ENCODE measurements at places on chromosomes 1 and 21. TPM values are rescaled to one million over a fixed set of nuclear protein-coding genes. Genes with fewer than 3 reads are reported as not detected.

The PRAMEF10 gene
- total RNA-seq: not detected

The PCBP3 gene
- 3.4 TPM for total RNA-seq

The RGSL1 gene
- total RNA-seq: not detected

The FABP3 gene
- total RNA-seq: not detected

The TNFAIP8L2 gene
- total RNA-seq: 0.70 TPM

All from CD4-positive, alpha-beta T cell (primary cell).